ENCODE measurements at places on chromosomes 4 and X. TPM values are rescaled to one million over a fixed set of nuclear protein-coding genes. Genes with fewer than 3 reads are reported as not detected.

The UNC5C gene
- total RNA-seq, result not detected

The TMEM47 gene
- not detected for total RNA-seq

The CD99 gene
- total RNA-seq, result 255 TPM

The BCORL1 gene
- 14.3 TPM for total RNA-seq

The SERTM2 gene
- total RNA-seq, result not detected

The TRIM75 gene
- not detected for total RNA-seq

The ARAF gene
- 78.5 TPM for total RNA-seq

The NPY2R gene
- total RNA-seq, result not detected

The LRCH2 gene
- not detected for total RNA-seq

The ARHGAP36 gene
- not detected for total RNA-seq

The ZNF711 gene
- total RNA-seq, result 0.34 TPM

The TCEAL3 gene
- total RNA-seq, result 6.1 TPM

The CT55 gene
- not detected for total RNA-seq

The GAGE12J gene
- total RNA-seq, result not detected

The NDST3 gene
- total RNA-seq, result not detected

The CFAP99 gene
- total RNA-seq, result not detected

The ETNPPL gene
- not detected for total RNA-seq

The RAB33A gene
- 30.7 TPM for total RNA-seq

DNA sequence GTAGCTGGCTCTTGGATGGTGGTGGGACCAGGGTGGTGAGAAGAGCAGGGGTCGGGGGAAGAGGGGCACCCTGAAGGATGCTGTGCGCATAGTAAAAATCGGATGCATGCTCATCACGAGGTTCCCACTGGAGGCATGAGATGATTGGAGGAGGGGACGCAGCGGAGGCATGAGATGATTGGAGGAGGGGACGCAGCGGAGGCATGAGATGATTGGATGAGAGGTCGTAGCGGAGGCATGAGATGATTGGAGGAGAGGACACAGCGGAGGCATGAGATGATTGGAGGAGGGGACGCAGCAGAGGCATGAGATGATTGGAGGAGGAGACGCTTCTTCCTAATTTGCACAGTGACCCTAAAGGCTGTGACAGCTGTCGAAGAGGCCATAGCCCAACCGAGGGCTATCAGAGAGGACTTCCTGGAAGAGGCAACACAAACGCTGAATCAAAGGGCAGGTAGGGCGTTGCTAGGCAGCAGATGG is 106.7 kb downstream of the ADRA2C start:
- DNase-seq, result no peak

GRCh38 chrX:105116486-105116885 is 104.0 kb downstream of the TEX13A start:
- no peak for DNase-seq

- DNase-seq, result peak; percentile 10
These were observed 75.7 kb upstream of the LRPAP1 start for GRCh38 chr4:3607690-3608552.

DNA sequence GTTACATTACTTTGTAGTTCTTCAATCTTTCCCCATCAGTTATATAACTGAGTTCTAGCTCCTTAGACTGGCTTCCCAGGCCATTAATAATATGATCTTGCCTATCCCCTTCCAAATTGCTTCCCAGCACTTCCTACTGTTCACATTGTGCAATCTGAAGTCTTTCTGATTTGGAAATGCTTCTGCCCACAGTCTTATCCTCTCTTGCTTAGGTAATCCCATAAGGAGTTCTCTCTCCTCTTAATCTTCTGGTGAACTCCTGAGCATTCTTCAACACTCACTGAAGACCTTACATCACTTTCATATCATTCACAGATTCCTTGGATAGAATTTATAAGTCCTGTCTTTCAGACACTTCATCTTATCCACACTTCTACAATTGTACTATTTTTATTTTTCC is 132.7 kb upstream of the TTC29 start:
- DNase-seq, result no peak

DNA sequence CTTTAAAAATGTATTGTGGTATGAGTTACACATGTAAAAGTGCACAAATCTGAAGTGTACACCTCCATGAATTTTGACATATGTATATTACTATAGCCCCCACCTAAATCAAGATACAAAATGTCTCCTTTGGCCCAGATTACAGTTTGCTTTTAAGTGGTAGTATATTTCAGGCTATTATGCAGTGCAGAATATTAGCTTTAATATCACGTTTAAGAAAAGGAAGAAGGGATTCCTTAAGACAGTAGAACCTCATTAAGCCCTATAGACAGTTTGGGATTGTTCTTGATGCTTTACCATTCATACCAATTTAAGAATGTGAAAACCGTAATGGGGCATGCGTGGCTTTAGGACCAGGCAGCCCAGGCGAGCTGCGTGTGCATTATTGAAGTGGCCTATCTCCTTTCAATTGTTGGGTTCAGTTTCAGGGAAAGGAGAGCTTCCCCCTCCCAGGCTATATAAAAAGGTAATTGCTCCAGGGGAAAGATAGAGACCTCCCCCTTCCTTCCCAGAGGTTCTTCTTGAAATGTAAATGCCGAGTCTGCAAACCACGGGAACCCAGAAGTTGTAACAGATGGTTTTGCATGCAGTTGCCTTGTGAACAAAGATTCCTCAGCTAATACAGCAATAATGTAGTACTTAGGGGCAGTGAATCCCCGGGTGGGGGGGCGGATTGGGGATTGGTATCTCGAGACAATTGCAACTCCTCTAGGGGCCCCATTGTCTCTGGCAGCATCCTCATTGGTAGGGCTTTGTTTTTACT is 106.1 kb downstream of the UCHL1 start:
- DNase-seq, result no peak

DNA sequence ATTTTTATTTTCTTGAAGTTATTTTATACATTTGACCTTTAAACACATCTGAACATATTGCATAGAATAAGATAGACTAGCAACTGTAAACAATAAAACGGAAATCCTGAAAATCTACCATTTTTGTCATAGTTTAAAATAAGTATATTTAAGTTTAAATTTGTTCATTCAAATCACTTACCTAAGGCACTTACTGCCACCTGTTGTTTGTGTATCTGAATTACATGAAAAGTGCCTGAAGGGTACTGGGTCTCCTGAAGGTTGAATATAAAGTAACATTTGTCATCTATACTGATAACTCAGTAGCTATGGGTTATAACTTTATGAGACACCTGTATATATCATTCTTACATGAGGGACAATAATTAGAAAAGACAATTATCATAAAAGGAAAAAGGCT is 38.6 kb downstream of the TRPC5 start:
- no peak for DNase-seq

DNA sequence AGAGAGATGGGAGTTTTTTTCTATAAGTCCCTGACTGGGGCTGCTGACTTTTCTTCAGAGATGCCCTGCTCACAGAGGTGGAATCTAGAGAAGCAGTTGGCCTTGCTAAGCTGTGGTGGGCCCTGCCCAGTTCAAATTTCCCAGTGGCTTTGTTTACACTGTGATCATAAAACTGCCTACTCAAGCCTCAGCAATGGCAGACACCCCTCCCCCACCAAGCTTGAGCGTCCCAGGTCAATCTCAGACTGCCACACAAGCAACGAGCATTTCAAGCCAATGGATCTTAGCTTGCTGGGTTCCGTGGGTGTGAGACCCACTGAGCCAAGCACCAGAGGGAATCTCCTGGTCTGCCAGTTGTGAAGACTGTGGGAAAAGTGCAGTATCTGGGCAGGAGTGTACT is 199.8 kb upstream of the WDFY3 start:
- no peak for DNase-seq

DNA sequence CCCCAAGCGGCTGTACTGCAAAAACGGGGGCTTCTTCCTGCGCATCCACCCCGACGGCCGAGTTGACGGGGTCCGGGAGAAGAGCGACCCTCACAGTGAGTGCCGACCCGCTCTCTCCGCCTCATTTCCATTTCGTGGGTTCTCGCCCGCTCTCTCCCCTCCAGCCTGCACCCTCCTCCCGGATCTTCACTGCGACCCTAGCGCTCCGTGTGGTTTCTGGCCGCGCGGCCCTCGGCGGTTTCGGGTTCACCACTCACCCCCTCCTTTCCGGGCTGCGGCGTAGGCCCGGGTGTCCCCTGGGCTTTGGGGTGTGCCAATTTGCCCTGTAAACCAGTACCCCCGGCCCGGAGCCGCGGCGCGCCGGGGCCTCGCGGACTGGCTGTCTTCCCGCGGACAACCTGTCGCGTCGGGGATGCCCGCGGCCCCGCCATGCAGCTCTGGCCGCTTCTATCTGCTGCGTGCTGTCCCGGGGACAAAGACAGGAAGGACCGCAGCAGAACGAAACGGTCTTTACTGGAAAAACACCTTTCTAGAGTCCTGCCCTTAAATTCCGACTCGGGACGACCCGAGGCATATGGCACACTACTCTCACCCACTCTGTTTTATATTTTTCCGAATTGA is 737 bp downstream of the FGF2 start:
- DNase-seq, result peak; percentile 50

- no peak for DNase-seq
These were observed 26.3 kb upstream of the ADGRL3 start for GRCh38 chr4:61173799-61174198.

GRCh38 chr4:112518675-112519074 is 2.7 kb upstream of the NEUROG2 start:
- DNase-seq, result no peak

- DNase-seq, result no peak
These were observed 20.8 kb upstream of the SLC10A4 start for GRCh38 chr4:48462363-48462762.

- DNase-seq, result peak; percentile 83
These were observed 34.3 kb downstream of the NALF2 start for GRCh38 chrX:69538321-69538876.

DNA sequence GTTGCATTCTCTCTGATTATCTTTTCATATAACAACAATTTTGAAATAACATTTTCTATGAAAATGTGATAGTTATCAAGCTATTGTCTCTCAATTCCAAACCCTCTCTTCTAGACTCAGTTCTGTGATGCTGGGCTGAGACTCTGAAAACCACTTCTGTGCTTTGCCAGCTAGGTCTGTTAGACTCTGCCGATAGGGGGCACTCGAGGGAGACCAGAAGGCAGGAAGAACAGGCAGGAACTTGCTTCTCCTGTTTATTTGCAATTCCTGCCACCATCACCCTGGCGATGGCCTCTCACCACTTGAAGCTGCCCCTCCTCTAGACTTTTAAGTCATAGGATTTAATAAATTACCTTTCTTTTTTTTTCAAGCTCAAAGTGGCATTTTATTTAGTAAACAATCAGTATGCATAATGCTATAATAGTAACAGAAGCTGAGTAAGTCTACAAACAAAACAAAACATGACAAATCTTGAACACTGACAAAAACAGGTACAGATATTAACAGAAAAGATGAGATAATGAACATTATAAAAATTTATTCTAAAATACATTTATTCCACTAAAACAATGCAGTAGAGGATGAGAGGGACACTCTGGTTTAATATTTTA is 49.7 kb downstream of the RASL11B start:
- peak; percentile 62 for DNase-seq

DNA sequence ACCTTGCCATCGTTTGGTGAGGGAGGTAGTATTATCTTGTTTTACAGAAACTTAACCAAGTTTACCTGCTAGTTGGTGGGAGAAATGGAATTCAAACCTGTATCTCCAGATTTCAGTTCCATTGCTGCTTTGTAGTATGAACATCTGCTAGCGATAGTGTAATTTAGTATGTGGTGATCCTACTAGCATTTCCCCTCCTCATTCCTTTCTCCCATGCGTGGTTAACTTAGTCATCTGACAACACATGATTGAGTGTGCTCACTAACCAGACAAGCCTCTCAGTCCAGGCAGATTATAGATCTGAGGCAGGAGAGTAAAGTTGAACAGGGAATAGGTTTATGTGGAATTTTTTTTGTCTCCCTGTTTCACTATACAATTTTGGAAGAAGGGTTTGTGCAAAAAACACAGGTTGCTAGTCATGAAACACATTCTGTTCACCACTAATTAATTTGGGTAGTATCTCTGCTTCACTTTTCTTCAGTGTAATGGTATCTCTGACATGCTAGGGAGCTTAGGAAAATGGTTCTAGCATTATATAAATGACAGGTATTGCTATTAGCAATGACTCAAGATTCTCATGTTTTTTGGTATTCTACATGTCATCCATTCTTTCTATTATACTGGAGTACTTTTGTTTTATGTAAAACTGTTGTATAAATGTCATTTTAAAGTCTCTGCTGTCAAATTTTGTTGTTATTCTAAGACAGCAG is 21.7 kb downstream of the RBPJ start:
- no peak for DNase-seq

- DNase-seq, result no peak
These were observed 52.3 kb downstream of the PALLD start for GRCh38 chr4:168549143-168549542.

Measured in activated naive CD8-positive, alpha-beta T cell treated with anti-CD3 and anti-CD28 coated beads, Interleukin-2, amount 10 ng/mL, durations not matched to agents 7 days and 5 days (primary cell).